ENCODE measurements at places on chromosomes 2 and 18. TPM values are rescaled to one million over a fixed set of nuclear protein-coding genes. Genes with fewer than 3 reads are reported as not detected.

The RNF144A gene
- 1.5 TPM for total RNA-seq

The RAD51AP2 gene
- not detected for total RNA-seq

The BOLL gene
- not detected for total RNA-seq

The CHRND gene
- total RNA-seq: not detected

The PRSS56 gene
- not detected for total RNA-seq

The DSEL gene
- 52.3 TPM for total RNA-seq

The ARHGEF4 gene
- 1.3 TPM for total RNA-seq

The MAP3K19 gene
- total RNA-seq: not detected

The CNDP1 gene
- not detected for total RNA-seq

The LCT gene
- not detected for total RNA-seq

The CSRNP3 gene
- 3.1 TPM for total RNA-seq

The IL18R1 gene
- 0.75 TPM for total RNA-seq

The RAB17 gene
- total RNA-seq: 0.26 TPM

The TNFAIP6 gene
- 25.2 TPM for total RNA-seq

The SP140 gene
- 0.40 TPM for total RNA-seq

The C2orf81 gene
- total RNA-seq: 1.1 TPM

The RAX gene
- total RNA-seq: not detected

The UGT1A3 gene
- not detected for total RNA-seq

The EVX2 gene
- total RNA-seq: not detected

The IL1R2 gene
- total RNA-seq: 0.66 TPM

The GEN1 gene
- 10.1 TPM for total RNA-seq

The POTEJ gene
- not detected for total RNA-seq

The HOXD9 gene
- not detected for total RNA-seq

The LYPD6B gene
- total RNA-seq: not detected

The SKOR2 gene
- not detected for total RNA-seq

The GNLY gene
- total RNA-seq: not detected

The FOXI3 gene
- total RNA-seq: not detected

The EMILIN2 gene
- total RNA-seq: 10.3 TPM

The ANKRD23 gene
- 1.9 TPM for total RNA-seq

The VPS4B gene
- 47.8 TPM for total RNA-seq

The KIAA2012 gene
- not detected for total RNA-seq

The EFEMP1 gene
- 1,165 TPM for total RNA-seq

The TEX44 gene
- total RNA-seq: not detected

The VWC2L gene
- total RNA-seq: under 0.01 TPM

The IL1R1 gene
- total RNA-seq: 49.0 TPM

The MLPH gene
- total RNA-seq: 2.4 TPM

The GLI2 gene
- total RNA-seq: 2.9 TPM

The GFPT1 gene
- 58.0 TPM for total RNA-seq

The MDH1B gene
- total RNA-seq: 1.7 TPM

The ZBTB7C gene
- 0.53 TPM for total RNA-seq

All from aortic smooth muscle cell (primary cell).